ENCODE measurements at places on chromosomes 3 and 15.
A peak's percentile ranks its signal among the peaks of the same experiment; 100 is the strongest.

GRCh38 chr3:126982126-126982470, 817 bp upstream of the PLXNA1 start:
- peak; percentile 17 for DNase-seq

DNA sequence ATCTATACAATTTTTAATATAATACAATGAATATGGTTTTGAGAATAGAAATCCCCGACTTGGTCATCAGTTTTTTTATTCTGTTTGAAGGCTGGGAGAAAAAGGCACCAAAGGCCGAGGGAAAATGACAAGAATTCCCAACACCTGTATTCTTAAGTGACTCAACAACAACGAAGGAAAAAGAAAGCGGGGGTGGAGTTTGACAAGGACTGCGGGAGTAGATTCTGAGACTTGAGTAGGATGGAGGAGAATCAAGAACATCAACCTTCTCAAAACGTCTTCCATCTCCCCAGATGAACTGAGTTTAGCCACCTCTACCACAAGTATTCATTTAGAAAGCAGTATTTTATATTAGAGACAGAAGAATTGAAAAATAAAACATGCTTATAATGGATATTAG, 107.2 kb downstream of the IGSF11 start:
- no peak for DNase-seq

GRCh38 chr3:11284011-11284410, 11.8 kb downstream of the ATG7 start:
- DNase-seq = no peak

- no peak for DNase-seq
These were observed 48.2 kb upstream of the MYO5C start for GRCh38 chr15:52343831-52344230.

DNA sequence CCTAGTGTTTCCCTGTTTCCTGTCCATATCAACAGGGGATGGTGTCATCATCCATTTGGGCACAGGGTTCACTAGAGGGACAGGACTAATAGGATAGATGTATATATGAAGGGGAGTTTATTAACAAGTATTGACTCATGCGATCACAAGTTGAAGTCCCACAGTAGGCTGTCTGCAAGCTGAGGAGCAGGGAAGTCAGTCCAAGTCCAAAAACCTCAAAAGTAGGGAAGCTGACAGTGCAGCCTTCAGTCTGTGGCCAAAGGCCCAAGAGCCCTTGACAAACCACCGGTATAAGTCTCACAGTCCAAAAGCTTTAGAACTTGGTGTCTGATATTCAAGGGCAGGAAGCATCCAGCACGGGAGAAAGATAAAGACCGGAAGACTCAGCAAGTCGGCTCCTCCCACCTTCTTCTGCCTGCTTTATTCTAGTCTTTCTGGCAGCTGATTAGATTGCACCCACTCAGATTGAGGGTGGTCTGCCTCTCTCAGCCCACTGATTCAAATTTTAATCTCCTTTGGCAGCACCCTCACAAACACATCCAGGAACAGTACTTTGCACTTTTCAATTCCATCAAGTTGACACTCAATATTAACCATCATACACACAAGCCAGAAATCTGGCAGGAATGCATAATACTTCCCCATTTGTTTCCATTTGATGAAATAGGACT, 43.4 kb downstream of the CD200 start:
- no peak for DNase-seq

- no peak for DNase-seq
These were observed 740.2 kb downstream of the ROBO1 start for GRCh38 chr3:79027593-79027992.

- DNase-seq = peak; percentile 10
These were observed 54.0 kb downstream of the B3GNT5 start for GRCh38 chr3:183306798-183307671.

All from stimulated activated CD8-positive, alpha-beta memory T cell treated with anti-CD3 and anti-CD28 coated beads, Interleukin-7, amount 100 ng/mL, for 1 hour (primary cell).